ENCODE measurements at places on chromosomes 2 and 18.

DNA sequence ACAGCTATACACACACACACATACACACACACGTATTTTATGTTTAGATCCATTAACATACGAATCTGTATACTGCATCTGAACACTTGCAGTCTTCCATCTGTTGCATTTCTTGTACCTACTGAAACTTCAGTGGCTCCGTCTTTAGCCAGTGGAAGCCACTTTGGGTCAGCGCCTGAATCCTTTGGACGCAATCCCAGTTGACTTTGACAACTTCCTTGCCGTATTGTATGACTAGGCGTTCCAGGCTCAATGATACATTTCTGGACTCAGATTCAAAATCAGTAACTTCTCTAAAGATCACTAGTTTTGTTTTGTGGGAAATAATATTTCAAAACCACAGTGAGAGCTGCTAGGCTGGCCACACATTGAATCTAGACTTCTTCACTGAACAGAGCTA is 101.5 kb upstream of the GPC1 start:
- DNase-seq, result no peak

DNA sequence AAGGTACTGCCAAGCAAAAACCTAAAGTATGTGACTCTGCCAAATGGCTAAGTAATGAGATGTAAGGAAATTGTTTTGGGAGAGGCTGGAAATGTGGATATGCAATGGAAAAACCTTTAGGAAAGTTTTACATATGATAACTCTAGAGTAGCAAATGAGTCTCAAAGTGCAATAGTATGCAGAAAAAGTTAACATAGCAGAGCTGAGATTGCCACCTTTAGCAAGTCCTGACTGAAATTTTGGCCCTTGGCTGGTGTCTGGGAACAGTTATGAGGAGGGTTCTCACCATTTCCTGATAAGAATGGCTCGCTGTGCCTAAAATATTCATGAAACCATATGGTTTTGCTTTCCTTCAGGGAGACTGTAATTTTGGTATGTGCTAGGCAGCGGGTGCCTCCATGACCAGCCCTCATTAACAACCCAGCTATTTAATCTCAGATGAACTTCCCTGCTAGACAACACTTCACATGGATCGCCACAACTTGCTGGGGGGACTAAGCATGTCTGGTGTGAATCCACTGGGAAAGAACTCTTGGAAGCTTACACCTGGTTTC is 72.3 kb upstream of the ERBB4 start:
- DNase-seq, result no peak

DNA sequence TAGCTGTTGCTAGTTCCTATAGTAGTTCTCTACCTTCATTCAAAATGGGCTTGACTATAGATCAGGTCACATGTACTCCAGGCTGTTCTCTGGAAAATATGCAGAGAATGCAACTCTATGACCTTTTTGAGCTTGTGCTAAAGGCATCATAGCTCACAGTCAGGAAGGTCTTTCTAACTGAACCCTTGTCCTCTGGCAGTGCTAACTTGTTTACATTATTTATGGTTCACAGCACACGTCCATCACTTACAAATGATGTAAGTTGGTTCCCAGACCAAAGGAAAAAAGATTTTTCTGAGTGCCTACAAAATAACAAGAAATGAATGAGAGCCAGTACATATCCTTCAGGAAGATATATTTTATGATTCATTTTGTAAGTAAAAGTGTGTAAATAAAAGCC is 236.1 kb downstream of the GCA start:
- DNase-seq, result no peak

- DNase-seq, result peak; percentile 82
These were observed 34.4 kb downstream of the LGALSL start for GRCh38 chr2:64488050-64488974.

DNA sequence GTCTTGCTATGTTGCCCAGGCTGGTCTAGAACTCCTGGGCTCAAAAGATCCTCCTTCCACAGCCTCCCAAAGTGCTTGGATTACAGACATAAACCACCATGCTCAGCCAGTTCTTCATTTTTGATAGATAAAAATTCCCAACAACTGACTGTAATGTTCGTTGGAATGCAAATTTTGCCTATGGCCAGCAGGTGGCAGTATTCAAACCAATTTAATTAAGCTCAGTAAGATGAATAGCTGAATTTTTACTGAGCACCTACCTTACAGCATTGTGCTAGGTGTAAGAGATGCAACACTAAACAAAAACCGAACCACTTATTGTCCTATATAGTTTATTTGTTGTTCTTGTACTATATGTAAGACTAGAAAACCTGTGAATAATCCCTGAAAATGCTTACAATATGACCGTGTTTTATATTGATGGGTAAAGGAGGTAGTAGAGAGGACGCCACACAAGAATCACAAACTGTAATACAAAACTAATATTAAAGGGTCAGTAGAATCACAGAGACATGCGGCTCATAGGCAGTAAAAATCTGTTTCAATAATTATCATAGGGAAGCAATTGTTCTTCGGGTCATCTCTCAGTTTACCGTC is 8.2 kb upstream of the TMEM182 start:
- peak; percentile 55 for DNase-seq

Data from RPMI8226 (cell line).